ENCODE measurements at places on chromosomes 12 and 14. TPM values are rescaled to one million over a fixed set of nuclear protein-coding genes. Genes with fewer than 3 reads are reported as not detected.

Gene DEGS2
- 130 TPM for total RNA-seq

Gene MAP3K9
- 16.5 TPM for total RNA-seq

Gene HOXC11
- total RNA-seq = 3.7 TPM

Gene ABHD12B
- 28.3 TPM for total RNA-seq

- no peaks in the 10 kb centered on the region for H3K36me3 ChIP-seq
- no peak overlapping the region for H3K27ac ChIP-seq
- no peak overlapping the region for H3K4me3 ChIP-seq
- no peak for DNase-seq
Measured at GRCh38 chr14:76467711-76468155, 91.8 kb downstream of the ESRRB start.

- no peak overlapping the region for H3K27ac ChIP-seq
- DNase-seq = no peak
- H3K36me3 ChIP-seq = no peaks in the 10 kb centered on the region
- H3K27me3 ChIP-seq = no peaks in the 10 kb centered on the region
- H3K4me1 ChIP-seq = peaks cover 13% of the 10 kb centered on the region
Measured at GRCh38 chr14:87996291-87996592, 3.3 kb upstream of the GALC start.

- H3K4me1 ChIP-seq = no peaks in the 10 kb centered on the region
- no peaks in the 10 kb centered on the region for H3K27me3 ChIP-seq
- no peak overlapping the region for H3K4me3 ChIP-seq
- DNase-seq = no peak
- H3K27ac ChIP-seq = no peak overlapping the region
- H3K36me3 ChIP-seq = no peaks in the 10 kb centered on the region
Measured at GRCh38 chr12:62744551-62744950, 190.4 kb downstream of the PPM1H start.

DNA sequence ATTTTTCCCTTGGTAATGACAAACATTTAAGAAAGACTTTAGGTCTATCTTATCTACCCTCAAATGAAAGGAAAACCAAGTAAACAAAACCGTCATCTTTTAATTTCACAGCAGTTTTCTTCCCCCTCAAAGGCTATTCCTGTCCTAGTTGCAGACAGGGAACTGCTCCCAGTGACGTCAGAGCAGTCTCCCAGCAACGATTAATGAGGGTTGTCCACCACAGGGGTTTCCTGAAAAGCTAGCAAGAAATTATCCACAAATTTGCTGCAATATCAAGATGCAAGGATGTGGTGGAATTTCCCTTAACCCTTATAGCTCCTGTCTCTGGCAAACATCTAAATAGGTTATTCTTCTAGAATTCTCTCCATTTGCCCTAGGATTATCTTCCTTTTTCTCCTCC, 89.1 kb upstream of the STAC3 start:
- no peaks in the 10 kb centered on the region for H3K27me3 ChIP-seq
- no peak overlapping the region for H3K4me3 ChIP-seq
- no peak overlapping the region for H3K27ac ChIP-seq
- H3K36me3 ChIP-seq = peaks cover 3% of the 10 kb centered on the region
- H3K4me1 ChIP-seq = peaks cover 8% of the 10 kb centered on the region

GRCh38 chr14:63467440-63468072, 75.6 kb downstream of the PPP2R5E start:
- H3K4me1 ChIP-seq = peaks cover 35% of the 10 kb centered on the region
- H3K4me3 ChIP-seq = no peak overlapping the region
- no peaks in the 10 kb centered on the region for H3K27me3 ChIP-seq
- DNase-seq = no peak
- H3K27ac ChIP-seq = no peak overlapping the region

- H3K4me1 ChIP-seq = peaks cover 57% of the 10 kb centered on the region
- no peaks in the 10 kb centered on the region for H3K27me3 ChIP-seq
- no peak overlapping the region for H3K27ac ChIP-seq
- H3K36me3 ChIP-seq = no peaks in the 10 kb centered on the region
- H3K4me3 ChIP-seq = no peak overlapping the region
- no peak for DNase-seq
Measured at GRCh38 chr14:68211886-68212285, 392.3 kb downstream of the RAD51B start.

- no peak overlapping the region for H3K4me3 ChIP-seq
- H3K4me1 ChIP-seq = no peaks in the 10 kb centered on the region
- DNase-seq = no peak
- H3K27me3 ChIP-seq = no peaks in the 10 kb centered on the region
Measured at GRCh38 chr14:21852061-21852664, 178.5 kb upstream of the OR4E1 start.

DNA sequence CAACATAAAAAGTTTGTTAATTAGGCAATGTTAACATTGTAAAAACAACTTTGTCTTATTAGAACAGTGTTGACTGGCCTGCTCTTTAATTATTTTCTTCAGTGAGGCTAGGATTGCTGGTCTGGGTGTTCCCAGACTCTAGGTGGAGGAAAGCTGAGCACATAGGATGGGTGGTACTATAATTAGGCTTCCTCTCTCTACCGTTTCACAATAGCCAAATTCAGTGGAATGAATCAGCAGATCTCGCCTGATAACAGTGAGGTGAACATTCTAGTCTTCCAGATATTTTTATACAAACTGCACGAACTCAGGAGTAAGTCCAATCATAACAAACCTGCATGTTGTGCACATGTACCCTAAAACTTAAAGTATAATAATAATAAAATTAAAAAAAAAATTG, 11.9 kb downstream of the PTGDR start:
- no peaks in the 10 kb centered on the region for H3K27me3 ChIP-seq
- H3K36me3 ChIP-seq = no peaks in the 10 kb centered on the region
- peaks cover 4% of the 10 kb centered on the region for H3K4me1 ChIP-seq
- no peak for DNase-seq
- H3K4me3 ChIP-seq = no peak overlapping the region
- no peak overlapping the region for H3K27ac ChIP-seq

GRCh38 chr12:52225752-52226151, 7.3 kb upstream of the KRT7 start:
- no peak overlapping the region for H3K4me3 ChIP-seq
- H3K27ac ChIP-seq = no peak overlapping the region
- no peaks in the 10 kb centered on the region for H3K36me3 ChIP-seq
- H3K27me3 ChIP-seq = peaks cover 6% of the 10 kb centered on the region
- DNase-seq = no peak
